Bronchial epithelial cell (primary cell): ENCODE measurements at places on chromosomes 1 and 21. TPM values are rescaled to one million over a fixed set of nuclear protein-coding genes. Genes with fewer than 3 reads are reported as not detected.

HES2 gene
- 98.1 and 116 TPM in 2 replicates for total RNA-seq

ZSCAN20 gene
- 5.0 and 8.2 TPM in 2 replicates for total RNA-seq

- no peak for DNase-seq
These were observed 124.3 kb downstream of the ETS2 start for GRCh38 chr21:38930066-38930465.

EPHB2 gene
- total RNA-seq = 10.0 and 16.4 TPM in 2 replicates

SLC2A5 gene
- total RNA-seq = under 0.01 and 0.26 TPM in 2 replicates

DNA sequence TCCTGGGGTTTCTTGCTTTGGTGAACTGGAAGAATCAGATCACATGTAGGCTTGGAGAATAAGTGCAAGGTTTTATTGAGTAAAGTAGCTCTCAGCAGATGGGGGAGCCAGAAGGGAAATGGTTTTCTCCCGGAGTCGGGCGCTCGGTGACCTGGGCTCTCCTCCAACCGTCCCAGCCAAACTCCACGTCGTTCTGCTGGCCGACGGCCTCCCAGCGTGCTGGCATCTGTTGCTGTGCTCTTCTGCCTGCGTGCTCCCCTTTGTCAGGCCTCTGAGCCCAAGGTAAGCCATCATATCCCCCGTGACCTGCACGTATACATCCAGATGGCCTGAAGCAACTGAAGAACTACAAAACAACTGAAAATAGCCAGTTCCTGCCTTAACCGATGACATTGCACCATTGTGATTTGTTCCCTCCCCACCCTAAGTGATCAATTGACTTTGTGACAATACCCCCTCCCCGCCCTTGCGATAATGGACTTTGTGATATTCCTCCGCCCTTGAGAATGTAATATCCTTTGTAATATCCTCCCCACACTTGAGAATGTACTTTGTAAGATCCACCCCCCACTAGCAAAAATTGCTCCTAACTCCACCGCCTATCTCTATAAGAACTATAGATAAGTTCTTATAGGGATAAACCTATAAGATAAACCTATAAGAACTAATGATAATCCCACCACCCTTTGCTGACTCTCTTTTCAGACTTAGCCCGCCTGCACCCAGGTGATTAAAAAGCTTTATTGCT lies 88.3 kb downstream of the SMYD3 start:
- no peak for DNase-seq

DNA sequence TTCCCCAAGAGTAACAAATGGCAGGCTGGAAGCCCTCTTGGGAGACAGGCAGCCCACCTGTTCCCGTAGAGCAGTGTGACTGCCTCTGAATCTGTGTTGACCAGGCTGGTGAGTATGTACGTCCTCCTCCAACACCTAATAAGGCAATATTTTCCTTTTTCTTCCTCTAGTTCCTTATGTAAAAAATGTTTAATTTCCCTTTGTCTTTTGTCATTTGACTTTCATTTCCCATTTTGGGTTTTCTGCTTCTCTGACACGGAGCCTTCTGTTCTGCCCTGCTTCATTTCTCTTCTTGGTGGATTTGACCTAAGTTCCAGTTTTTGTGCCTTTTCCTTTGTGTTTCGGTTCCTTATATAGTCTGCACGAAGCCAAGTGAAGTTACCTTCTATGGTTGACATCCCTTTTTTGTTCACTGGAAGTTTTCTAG lies 65.8 kb upstream of the ATF3 start:
- no peak for DNase-seq

DNA sequence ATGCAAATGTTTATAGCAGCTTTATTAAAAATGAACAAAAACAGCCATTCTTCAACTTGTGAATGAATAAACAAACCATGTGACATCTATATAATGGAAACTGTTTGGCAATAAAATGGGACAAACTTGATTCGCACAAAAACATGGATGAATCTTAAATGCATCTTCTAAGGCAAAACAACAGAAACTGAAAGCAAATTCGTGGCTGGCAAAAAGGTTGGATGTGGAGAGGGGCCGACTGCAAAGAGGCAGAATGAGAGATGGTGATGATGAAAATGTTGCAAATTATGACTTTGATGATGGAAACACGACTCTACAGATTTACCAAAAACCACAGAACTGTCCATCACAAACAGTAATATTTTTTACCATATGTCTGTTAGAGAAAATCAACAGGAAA lies 327.0 kb upstream of the NR5A2 start:
- DNase-seq = no peak

PRAMEF5 gene
- not detected in 2 replicates for total RNA-seq

DRAM2 gene
- total RNA-seq = 81.3 and 93.7 TPM in 2 replicates

- DNase-seq = no peak
These were observed 133.3 kb upstream of the SGIP1 start for GRCh38 chr1:66400660-66401059.

- DNase-seq = no peak
These were observed 180.5 kb downstream of the OLFM3 start for GRCh38 chr1:101816262-101816661.

OR2M3 gene
- total RNA-seq = under 0.01 TPM in 1 of 2 replicates, not detected in the other

TMPRSS3 gene
- under 0.01 TPM in 1 of 2 replicates, not detected in the other for total RNA-seq

AGBL4 gene
- not detected in 2 replicates for total RNA-seq
